ENCODE measurements at places on chromosomes 16 and 17.
A peak's percentile ranks its signal among the peaks of the same experiment; 100 is the strongest.

DNA sequence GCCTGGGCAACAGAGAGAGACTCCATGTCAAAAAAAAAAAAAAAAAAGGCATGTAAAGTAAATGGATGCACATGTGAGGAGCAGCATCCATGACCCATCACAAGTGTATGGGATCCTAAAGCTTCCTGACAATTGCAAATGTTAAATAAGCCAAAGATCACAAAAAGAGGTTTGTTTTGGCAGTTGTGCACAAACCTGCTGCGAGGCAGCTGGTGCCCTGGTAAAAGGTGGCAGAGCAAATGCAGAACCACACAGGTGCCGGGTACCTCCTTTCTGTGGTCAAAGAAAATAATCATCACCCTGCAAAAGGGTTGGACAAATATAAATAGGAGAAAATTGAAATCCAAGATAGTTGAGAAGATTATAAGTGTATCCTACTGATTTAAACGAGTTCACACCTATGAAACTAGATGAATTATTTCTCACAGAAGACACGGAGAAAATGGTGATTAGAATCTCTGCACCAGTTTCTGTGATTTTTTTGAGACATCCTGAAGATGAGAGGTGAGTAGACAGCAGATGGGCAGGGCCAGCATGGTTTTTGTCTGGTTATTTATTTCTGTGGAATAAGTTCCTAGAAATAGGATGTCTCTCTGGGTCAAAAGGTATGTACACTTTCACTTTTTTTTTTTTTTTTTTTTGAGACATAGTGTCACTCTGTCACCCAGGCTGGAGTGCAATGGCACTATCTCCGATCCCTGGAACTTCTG lies 291.3 kb downstream of the CDH13 start:
- DNase-seq: no peak

DNA sequence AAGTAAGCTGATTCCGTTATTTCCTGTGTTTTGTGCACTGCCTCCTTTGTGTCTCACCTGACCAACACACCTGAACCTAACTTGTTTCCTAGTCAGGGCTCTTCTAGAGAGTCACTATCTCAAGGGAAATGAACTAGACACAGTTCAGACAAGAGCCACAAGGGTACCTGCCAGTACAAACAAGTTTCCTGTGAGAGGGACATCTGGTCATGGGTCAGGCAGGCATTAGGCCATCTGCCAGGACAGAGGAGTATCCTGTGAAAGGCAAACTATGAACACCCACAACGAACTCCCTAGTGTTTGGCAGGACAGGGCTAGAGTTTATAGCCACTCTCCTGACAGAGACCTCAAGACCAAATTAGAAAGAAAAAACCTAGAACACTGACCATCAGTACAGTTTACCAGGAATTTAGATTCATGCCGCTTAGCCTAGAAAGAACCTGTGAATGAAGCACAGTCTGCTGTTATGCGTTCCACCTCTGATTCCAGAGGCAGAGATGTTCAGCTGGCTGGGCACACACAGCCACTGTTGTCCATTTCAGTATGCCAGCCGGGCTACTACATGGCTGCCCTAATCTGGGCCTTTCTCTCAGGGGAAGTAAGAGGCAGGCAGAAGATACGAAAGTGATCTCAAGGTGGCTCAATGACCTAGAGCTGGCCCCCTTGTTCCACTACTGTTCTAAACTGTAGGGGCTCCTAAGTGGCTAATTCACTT lies 20.7 kb upstream of the GLG1 start:
- no peak for DNase-seq

- peak; percentile 62 for DNase-seq
These were observed at the start of gene RNF157 for GRCh38 chr17:76240461-76241203. TSS of gene RNF157 (minus strand) at chr17:76240493. CDS start at chr17:76240240, 253 bp downstream.

DNA sequence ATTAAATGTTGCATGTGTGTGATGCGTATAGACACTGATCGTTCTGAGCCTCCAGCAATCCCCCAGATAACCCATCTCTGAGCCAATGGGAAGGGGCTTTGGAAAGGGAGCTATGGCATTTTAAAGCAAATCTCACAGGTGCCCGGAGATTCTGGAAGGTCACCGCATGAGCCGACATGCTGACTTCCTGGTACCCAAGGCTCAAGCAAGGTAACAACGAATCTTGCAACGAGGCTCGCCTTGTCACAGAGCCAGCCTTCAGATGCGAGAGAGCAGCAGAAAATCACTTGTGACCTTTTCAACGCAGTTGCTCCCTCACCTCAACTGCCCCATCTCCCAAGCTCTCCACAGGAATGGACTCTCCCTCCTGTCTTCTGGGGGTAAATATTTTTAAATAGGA lies 154.8 kb upstream of the CDH5 start:
- no peak for DNase-seq

DNA sequence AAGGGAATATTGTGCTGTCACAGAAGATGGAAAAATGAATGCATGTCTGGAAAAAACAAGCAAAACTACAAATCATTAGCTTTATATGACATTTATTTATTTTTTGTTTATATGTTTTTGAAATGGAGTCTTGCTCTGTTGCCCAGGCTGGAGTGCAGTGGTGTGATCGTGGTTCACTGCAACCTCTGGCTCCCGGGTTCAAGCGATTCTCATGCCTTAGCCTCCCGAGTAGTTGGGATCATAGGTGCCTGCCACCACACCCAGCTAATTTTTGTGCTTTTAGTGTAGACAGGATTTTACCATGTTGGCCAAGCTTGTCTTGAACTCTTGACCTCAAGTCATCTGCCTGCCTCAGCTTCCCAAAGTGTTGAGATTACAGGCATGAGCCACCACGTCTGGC lies 8.5 kb downstream of the NDE1 start:
- DNase-seq: no peak

DNA sequence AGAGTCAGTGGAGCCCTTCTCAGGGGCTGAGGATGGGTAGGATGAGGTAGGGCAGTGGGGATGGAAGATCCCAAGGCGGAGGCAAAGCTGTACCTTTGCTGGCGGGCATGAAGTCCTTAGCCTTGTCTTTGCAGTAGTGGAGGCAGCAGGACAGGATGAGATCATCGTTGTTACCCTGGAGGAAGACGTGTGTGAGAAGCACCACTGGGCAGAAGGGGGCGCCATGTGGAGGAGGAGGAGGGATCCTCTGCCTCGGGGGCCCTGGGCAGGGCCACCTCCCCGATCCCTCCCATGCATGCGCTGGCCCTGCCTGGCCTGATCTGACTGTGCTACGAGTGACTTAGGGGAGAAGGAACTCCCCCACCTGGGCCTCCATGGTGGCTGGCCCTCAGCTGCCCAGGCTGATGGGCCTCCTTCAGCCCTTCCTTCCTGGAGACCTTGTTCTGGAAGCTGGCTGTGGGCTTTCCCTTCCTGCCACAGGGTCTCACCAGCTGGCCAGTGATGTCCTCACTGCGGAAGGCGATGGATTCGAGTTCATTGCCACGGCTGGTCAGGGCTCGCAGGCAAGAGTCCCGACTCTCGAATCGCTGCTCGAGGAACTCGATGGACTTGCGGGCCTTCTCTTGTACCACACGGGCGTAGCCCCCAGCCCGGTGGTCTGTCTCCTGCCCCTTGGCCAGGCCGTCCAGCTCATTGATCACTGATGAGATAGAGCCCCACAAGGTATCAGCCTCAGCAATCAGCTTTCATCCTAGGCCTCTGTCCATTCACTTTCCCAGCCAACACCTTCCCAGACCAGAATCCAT lies 10.3 kb downstream of the HIC1 start:
- DNase-seq: no peak

DNA sequence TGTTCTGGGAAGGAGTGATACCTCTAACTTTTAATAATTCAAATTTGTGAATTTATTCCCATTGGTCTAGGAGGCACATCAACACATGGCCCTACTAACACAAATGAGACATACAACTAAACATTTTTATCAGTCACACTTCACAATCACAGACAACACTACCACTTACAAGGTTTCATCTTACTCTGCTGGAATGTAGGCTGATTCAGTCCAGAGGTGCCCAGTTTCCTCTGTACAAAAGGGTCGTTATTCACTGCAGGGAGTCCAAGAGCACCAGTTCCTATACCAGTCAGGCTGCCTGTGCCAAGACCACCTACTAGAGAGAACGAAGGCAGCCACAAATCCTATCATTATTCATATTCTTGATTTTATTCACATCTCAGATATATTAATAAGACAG lies 41.4 kb downstream of the SETD6 start:
- no peak for DNase-seq

GRCh38 chr16:78566397-78567073 lies 467.1 kb downstream of the WWOX start:
- no peak for DNase-seq

DNA sequence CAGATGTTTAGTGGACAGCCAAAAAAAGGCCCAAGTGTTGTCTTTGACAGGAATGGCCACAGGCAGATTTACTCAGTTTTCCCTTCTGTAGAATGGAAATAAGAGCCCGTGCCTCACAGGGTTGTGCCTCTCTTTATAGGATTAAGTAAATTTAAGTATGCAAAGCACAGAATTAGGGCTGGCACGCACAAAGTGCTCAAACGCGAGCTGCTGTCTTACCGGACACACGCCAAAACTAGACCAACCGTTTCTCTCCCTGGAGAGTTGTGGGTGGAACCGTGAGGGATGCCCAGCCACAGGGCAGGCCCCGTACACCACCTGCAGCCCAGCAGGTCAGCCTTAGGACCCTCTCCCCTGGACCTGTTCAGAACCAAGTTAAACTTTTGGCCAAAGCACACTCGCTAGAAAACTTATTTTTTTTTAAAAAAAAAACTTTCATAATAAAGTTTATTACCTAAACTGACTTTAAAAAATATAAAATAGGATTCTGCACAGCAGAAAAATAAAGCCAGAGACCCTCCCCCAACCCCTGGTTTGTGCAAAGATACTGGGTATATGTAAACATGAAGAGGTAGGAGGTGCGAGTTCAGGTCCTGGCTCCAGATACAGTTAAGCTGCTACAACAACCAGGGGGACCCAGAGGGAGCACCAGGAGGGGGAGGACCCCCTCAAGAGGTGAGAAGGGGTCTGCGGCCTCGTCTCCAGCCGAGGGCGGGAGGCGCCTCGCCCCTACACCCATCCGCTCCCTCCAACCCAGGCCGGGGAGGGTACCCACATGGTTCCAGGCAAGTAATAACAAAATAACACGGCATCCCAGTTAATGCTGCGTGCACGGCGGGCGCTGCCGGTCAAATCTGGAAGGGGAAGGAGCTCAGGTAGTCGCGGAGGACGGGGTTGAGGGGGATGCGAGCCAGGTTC lies 1.8 kb downstream of the SOCS1 start:
- no peak for DNase-seq

DNA sequence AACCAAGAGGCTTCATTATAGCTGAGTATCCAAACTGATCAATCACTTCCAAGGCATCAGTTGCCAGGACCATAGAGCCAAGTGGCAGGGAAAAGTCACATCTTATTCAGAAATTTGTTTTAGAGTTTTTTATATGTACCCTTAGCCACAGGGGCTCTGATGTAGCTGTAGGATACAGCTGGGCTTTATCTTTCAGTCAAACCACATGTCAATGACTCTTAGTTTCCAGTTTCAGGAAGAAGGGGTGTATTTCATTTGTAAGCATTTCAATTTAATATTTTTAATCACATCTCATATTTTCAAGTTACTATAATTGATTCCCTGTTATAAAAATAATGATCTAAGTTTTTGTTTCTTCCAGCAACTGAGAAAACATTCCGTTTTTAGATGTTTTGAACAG lies 2.9 kb upstream of the FLCN start:
- no peak for DNase-seq

DNA sequence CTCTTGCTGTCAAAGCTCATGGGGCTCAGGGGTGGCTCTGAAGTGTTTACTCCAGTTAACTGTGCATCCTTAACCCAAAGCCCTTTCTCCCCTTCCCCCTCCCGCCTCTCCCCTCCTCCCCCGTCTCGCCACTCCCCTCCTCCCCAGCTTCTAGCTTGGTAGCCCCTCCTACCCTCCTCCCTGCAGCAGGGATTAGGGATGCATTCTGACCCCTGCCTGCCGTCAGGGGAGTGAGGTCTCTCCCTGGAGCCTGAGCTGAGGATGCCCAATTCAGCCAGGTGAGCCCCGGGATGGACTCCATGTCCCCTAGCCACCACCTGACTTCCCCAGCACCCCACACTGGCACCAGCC lies 1.6 kb downstream of the HS3ST6 start:
- DNase-seq: no peak

DNA sequence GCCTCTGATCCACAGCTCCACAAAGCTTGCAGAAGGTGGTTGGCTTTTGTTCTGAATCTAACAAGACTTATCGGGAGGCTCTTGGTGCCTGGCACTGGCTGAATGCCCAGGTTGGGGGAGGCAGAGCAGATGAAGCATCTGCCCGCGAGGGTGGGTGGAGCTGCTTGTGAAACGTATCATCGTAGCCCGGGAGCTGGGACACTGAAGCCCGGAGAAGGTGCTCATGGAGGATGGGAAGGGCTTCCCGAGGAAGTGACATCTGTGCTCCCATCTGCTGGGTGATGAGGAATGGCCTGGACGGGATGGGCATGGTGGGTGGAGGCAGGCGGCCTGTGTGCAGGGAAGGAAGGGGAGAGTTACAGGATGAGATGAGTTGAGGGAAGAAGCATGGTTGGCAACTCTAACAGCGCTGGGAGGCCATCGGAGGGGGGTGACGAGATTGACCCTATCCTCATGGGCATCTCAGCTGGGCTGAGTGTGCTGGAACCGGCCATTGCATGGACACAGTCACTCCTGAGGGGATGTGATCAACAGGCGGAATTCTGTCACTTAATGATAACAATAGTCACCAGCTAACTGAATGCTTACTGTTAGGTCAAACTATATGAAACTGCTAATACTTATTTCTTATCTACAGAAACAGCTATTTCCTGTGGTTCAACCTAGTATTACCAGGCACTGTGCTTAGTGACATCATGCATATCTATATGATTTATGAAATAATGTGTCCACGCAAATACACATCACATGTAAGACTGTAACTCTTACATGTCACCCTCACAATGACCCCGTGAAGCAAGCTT lies 102.7 kb downstream of the ABCC6 start:
- DNase-seq: no peak

- DNase-seq: peak; percentile 54
These were observed 75.2 kb upstream of the KSR1 start for GRCh38 chr17:27381007-27381501.

- DNase-seq: no peak
These were observed 23.7 kb downstream of the SBK1 start for GRCh38 chr16:28316054-28316453.

- no peak for DNase-seq
These were observed 16.7 kb downstream of the PGS1 start for GRCh38 chr17:78395155-78395554.

DNA sequence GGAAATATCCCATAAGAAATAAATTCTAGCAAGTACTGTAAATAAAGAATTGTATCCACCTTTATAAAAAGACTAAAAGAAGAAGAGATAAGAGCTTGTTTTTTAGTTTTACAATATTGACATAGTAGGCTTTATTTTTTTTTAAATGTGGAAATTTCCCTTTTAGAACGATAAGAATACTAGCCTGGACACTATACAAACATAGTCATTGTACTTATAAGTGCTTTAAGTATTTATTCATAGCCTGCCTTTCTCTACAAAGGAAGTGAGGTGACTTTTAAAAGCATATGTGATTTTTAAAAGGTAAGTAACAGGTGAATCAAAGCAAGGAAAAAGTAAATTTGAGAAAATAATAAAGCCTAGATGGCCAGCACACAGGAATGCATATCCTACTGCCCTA lies 17.7 kb downstream of the TOX3 start:
- DNase-seq: no peak

Measured in CD4-positive, alpha-beta T cell treated with Interleukin-6 at 100 ng/mL for 8 hours (primary cell).